ENCODE measurements at places on chromosomes 12 and 14.

DNA sequence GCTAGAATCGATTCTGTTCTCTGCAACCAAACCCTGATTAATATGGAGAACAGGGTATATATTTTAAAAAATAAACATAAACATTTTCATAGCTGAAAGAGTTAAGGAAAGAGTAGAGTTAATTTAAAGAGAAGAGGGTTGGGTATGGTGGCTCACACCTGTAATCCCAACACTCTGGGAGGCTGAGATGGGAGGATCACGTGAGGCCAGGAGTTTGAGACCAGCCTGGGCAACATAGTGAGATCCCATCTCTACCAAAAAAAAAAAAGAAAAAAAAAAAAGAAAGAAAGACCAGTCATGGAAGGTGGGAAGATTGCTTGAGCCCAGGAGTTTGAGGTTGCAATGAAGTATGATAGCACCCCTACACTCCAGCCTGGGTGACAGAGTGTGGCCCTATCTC, 25.5 kb downstream of the GTSF1 start:
- no peak for DNase-seq

- DNase-seq = no peak
These were observed 23.9 kb upstream of the FLVCR2 start for GRCh38 chr14:75554482-75554881.

DNA sequence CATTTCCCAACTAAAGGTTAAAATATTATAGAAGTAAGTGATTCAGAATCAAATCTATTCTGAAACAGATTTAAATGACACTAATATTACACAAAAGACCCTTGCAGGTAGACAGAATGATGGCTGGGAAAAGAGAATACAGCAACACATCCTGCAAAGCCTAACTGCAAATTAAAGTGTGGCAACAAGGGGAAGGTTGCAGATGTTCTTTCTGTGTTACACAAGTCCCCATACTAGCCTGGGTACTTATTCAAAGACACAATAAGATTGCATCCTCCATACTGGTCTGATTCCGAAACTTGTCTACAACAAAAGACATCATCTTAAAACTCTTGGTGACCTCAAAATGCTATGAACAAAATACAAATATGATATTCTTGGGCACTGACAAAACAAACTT, 50.5 kb downstream of the R3HDM2 start:
- no peak for DNase-seq

GRCh38 chr12:18135509-18135908, 45.5 kb upstream of the RERGL start:
- DNase-seq = no peak

- DNase-seq = no peak
These were observed 66.8 kb downstream of the C14orf132 start for GRCh38 chr14:96105926-96106441.

- DNase-seq = peak; percentile 11
These were observed 118.7 kb upstream of the MDM1 start for GRCh38 chr12:68450947-68451260.

DNA sequence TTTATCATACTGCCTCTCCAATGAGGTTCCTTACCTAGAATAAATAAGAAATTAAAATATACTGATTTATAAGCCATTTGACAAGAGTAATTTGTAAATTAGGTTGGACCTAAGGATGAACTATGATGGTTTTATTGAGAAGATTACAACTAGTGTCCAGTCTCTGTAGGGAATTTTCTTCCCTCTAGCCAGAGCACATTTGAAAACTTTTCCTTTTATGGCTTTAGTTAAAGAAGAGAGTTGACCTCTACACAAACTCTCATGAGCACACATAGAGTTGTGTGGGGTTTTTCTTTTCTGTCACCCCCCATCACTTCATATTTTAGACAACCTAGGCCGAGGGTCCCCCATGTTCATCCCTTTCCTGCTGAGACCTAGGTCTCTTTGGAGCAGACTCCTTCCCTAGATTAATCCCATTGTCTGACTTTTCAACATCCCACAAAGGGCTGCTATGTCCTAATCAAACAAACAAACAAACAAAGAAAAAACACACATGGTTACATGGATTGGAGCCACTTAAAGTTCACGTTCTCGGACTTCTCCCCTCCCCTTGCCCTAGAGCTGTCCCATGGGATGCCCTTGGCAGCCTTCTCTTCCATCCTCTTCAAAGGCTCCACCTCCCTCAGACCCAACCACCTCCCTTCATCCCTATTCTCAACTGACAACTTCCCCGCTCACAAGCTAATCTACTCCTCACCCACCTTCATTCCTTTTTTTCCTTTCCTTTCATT, 40.7 kb downstream of the GPR135 start:
- no peak for DNase-seq

DNA sequence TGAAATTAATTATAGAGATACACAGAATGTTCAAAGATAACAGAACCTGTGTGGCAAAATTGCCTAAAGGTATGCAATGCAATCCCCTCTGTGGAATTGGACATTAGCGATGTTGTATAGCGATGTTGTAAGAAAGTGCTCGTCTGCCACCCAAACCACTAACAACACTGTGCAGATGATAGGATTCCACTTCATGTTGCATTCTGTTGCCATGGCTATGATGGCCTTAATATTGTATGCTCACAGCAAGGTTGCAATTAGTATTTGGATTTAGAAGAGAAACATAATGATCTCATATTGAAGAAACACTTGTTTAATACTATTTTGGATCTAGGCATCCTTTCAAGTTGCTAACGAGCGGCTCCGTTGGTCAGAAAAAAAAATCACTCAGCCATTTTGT, 260.3 kb downstream of the BCAT1 start:
- DNase-seq = no peak

DNA sequence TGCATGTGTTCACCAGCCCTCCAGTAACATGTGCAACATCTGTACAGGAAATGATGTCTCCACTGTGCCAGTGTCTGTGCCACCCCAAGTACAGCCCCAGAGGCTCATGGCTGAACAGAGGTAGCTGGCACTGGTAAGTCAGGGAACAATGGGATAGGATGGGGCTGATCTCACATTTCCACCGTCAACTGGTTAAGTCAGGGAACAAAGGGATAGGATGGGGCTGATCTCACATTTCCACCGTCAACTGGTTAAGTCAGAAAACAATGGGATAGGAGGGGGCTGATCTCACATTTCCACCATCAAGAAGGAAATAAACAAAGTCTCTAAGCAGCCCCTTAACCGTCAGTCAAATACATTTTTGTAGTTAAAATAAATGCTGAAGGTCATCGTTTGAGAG, 246.6 kb downstream of the TMEM132D start:
- DNase-seq = no peak

DNA sequence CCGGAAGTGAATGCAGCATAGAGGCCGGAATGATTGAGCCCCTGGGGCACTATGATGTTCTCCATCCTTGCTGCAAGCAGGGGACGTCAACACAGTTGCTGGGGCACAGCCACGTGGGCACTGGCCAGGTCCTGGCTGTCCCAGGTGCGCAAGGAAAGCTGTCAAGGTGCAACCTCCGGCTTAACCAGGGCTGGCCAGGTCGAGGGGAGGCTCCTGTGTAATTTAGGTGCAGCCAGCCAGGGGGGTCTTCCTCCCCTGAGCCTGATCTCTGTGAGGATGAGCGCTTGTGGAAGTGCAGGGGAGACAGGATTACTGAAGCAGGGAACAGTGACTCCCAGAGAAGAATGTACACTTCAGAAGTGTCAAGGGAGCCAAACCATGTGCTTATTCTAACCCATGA, 852.8 kb upstream of the TMEM132C start:
- no peak for DNase-seq

GRCh38 chr14:64704743-64705380, 638 bp downstream of the PLEKHG3 start:
- no peak for DNase-seq

- no peak for DNase-seq
These were observed 107.4 kb downstream of the PPM1A start for GRCh38 chr14:60356386-60356785.

- DNase-seq = no peak
These were observed 56.2 kb upstream of the CCT2 start for GRCh38 chr12:69529021-69529420.

DNA sequence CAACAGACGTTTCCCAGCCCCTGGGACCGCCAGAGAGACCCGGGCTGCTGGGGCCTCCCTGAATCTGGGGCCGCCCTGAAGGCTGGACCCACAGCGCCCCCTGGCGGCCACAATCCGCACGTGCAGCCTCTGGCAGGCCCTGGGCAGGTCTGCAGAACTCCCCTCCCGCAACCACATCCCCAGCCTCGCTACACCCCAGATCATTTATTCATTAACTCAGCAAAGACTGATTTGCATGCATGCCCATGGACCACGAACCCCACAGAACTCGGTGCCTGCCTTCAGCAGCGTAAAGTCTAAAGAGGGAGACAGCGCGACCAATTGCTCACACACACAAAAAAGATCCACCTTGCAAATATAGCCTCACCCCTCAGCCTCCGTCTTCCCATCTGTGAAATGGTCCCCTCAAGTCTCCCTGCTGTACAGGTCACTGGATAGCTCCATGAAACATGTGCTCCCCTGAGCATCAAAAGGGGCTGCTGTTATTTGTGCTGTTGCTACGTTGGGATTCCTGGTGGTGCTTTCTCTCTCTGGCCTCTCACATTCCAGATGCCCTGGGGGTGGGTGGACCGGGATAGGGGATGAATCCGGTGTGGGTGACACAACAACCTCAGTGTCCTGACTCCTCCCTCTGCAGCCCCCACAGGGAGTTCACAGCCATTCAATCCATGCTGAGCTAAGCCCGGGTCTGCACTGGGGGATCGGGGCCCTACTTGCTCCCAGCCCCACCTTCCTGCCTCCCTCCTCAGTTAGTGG, 96.4 kb downstream of the SCARB1 start:
- DNase-seq = peak; percentile 64

DNA sequence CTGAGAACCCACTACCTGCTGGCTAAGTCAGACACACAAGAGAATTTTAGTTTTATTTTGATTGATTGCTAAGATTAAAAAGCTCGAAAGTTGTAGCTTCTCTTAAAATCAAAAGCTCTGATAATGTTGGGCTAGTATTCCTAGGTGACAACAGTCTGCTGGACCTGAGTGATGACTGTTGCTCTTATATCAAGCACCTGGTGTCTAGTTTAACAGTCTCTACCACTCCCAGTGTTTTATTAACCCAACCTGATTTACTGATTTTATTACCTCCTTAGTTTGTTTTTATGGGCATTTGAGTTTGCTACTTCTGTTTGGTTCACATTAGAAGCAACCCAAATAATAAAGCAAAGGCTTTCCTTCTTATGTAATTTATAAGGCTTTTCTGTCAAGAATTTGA, 41.8 kb downstream of the ATP6V1D start:
- no peak for DNase-seq

GRCh38 chr14:25628390-25628789, 578.4 kb upstream of the STXBP6 start:
- no peak for DNase-seq

DNA sequence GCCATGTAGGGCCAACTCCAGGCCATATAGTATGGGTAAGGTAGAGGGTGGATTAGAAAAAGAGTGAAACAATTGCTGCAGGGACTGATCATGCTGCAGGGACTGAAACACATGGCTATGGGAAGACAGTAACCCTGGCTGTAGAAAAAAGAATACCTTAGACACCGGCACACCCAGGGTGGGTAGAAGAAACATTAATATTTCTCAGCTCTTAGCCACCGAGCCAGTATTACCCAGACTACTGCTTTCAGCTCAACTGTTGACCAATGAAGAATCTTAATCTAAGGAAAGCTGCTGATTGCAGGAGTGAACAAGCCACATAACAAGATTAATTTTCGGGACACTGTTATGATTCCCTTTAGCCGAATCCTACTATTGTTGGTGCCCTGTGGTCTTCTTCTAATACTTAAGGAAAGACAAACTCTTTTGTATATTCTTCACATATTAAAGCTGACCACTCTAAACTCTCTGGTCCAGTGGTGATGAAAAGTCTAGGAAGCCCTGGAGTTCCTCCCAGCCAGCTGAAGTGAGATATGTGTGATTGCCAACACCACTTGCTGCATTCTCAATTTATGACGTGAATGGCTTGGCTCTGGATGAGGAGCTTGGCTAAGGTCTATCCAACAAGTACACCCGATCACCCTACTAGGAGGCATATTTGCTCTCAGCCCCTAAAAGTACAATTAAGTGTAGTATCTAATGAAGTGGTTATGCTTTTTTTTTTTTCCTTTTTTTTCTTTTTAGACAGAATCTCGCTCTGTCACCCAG, 69.2 kb downstream of the NOVA1 start:
- DNase-seq = no peak

- DNase-seq = no peak
These were observed 36.2 kb downstream of the CMAS start for GRCh38 chr12:22082190-22082701.

- no peak for DNase-seq
These were observed 292.7 kb downstream of the LRFN5 start for GRCh38 chr14:41899416-41899815.

GRCh38 chr14:61502459-61503093, 181.2 kb downstream of the PRKCH start:
- DNase-seq = no peak

- no peak for DNase-seq
These were observed 46.3 kb upstream of the ATP2A2 start for GRCh38 chr12:110234755-110235154.

GRCh38 chr12:172732-173161, 41.2 kb downstream of the SLC6A12 start:
- DNase-seq = no peak

GRCh38 chr12:1792406-1792805, 28.0 kb upstream of the LRTM2 start:
- DNase-seq = no peak

- no peak for DNase-seq
These were observed 52.4 kb downstream of the MON2 start for GRCh38 chr12:62519043-62519442.

DNA sequence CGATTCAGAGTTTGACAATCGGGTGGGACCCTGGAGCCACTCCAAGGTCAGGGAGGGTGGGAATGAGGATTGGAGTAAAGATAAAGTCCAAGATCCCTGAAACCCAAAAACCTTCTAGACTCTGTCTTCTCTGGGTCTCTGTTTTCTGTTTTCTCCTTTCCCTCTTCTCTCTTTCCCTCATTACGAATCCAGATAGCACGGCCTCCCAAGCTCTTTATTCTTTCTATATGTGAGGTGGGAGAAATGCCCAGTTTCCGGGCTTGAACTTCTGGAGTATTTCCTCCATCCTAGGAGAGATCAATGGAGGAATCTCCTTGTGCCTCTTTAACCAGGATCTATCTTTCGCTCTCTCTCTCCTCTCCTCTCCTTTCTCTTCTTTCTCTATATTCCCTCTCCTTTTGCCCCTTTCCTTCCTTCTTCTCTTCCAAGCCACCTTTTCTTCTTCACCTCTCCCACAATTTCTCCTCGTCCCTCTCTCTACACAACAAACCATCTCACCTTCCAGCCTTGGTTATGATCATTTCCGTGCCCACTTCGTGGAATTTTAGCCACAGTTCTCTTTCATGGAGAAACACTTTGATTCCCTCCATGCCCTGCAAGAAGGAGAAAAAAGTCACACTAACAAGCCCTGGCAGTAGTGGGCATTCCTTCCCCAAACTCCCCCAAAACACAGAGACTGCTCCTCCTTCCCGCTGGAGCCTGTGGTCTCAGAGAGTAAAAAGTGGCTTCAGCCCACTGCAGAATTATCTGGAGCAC, 4.4 kb downstream of the TBX5 start:
- no peak for DNase-seq

Data from stimulated activated CD8-positive, alpha-beta memory T cell treated with anti-CD3 and anti-CD28 coated beads, Interleukin-7, amount 100 ng/mL, for 48 hours (primary cell).